ENCODE measurements at places on chromosomes 3 and 15. TPM values are rescaled to one million over a fixed set of nuclear protein-coding genes. Genes with fewer than 3 reads are reported as not detected.
A peak's percentile ranks its signal among the peaks of the same experiment; 100 is the strongest.

- H3K36me3 ChIP-seq = no peaks in the 10 kb centered on the region
- H3K4me3 ChIP-seq = no peak overlapping the region
- H3K27ac ChIP-seq = no peak overlapping the region
- no peaks in the 10 kb centered on the region for H3K4me1 ChIP-seq
- H3K27me3 ChIP-seq = no peaks in the 10 kb centered on the region
- no peak for DNase-seq
Measured at GRCh38 chr3:47482366-47482765, 6.6 kb upstream of the SCAP start.

GRCh38 chr3:15953841-15954240 is 156.1 kb upstream of the ANKRD28 start:
- DNase-seq = no peak
- H3K27ac ChIP-seq = no peak overlapping the region
- H3K27me3 ChIP-seq = no peaks in the 10 kb centered on the region
- H3K4me3 ChIP-seq = no peak overlapping the region
- no peaks in the 10 kb centered on the region for H3K36me3 ChIP-seq

DNA sequence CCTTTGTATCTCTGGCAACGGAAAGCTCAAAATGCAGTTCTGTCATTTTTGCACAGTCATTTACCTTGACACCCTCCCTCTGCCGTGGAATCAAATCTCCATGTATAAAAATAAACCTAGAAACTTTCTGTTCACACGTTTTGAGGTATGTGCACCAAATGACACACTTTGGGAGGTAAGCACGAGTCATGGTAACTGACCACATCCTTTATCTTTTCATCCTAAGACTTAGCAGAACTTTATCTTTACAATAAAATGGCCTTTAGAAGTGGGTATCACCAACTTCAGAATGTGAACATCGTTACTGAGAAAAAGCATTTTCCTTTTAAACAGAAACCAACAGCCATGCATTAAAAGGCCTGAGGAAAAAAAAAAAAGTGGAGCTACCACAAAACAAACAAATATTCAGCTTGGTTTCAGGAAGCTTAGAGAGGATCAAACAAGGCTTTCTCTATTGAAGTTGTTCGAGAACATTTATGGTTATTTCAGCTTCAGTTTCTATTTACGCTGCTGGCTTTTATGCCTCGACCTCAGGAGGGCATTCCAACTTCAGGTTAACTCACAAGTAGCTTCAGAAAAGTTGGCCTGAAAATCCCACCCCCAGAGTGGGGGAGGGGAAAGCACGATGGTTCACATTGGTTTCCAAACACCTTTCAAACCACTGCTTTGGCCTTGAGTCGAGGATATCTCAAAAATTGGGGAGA is 171.1 kb upstream of the ICE2 start:
- no peaks in the 10 kb centered on the region for H3K4me1 ChIP-seq
- no peaks in the 10 kb centered on the region for H3K36me3 ChIP-seq
- DNase-seq = no peak

GRCh38 chr15:28989239-28989830 is 103.6 kb downstream of the APBA2 start:
- no peaks in the 10 kb centered on the region for H3K36me3 ChIP-seq
- no peaks in the 10 kb centered on the region for H3K4me1 ChIP-seq
- no peak overlapping the region for H3K4me3 ChIP-seq
- H3K27ac ChIP-seq = no peak overlapping the region
- no peaks in the 10 kb centered on the region for H3K27me3 ChIP-seq

GRCh38 chr15:75202251-75203016 is 752 bp downstream of the C15orf39 start:
- H3K27ac ChIP-seq = peak overlapping the region; percentile 86
- H3K36me3 ChIP-seq = no peaks in the 10 kb centered on the region
- H3K27me3 ChIP-seq = no peaks in the 10 kb centered on the region
- peaks cover 43% of the 10 kb centered on the region for H3K4me1 ChIP-seq

NANOGP8 gene
- not detected for total RNA-seq
